Activated CD8-positive, alpha-beta memory T cell treated with anti-CD3 and anti-CD28 coated beads, Interleukin-2, amount 50 U/mL, for 4 hours (primary cell): ENCODE measurements at places on chromosomes 7 and 10.

GRCh38 chr10:102410429-102411073 lies 8.0 kb downstream of the PSD start:
- DNase-seq, result peak; percentile 73

DNA sequence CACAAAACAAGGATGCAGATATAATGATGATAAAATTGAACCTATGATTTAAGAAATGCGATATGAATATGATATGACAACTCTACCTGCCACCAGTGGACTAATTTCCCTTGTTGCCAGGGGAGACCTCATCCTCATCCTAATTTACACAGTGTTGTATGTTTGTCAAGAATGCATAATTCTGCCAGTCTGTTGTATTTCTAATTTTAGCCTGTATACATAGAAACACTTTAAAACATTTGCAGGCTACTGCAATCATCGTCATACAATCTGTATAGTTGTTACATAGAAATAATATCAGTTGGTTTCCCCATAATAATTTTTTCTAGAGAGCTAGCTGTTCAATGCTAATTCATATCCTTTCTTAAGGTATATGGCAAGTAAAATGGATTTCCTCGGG lies 274.2 kb downstream of the DPP6 start:
- no peak for DNase-seq

- no peak for DNase-seq
Measured at GRCh38 chr10:48899781-48900180, 39.9 kb downstream of the LRRC18 start.

DNA sequence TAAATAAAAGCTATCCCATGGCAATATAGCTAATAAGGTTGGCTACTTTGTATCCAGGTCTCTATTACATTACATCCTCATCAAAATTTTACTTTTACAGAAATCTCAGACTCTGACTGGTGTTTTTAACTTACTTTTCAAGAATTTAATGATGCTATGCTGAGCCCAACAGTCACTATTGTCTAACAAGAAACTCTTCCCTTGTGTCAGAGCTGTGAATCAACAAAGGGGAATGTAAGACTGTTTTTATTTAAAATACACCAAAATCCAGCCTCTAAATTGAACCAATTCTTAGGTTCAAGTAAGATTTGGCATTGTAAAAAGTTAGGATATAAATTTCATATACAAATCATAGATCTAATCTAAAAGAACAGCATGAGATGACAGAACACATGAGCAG lies 7.0 kb downstream of the RTKN2 start:
- DNase-seq, result no peak

- no peak for DNase-seq
Measured at GRCh38 chr7:29557954-29558353, 5.7 kb upstream of the PRR15 start.

DNA sequence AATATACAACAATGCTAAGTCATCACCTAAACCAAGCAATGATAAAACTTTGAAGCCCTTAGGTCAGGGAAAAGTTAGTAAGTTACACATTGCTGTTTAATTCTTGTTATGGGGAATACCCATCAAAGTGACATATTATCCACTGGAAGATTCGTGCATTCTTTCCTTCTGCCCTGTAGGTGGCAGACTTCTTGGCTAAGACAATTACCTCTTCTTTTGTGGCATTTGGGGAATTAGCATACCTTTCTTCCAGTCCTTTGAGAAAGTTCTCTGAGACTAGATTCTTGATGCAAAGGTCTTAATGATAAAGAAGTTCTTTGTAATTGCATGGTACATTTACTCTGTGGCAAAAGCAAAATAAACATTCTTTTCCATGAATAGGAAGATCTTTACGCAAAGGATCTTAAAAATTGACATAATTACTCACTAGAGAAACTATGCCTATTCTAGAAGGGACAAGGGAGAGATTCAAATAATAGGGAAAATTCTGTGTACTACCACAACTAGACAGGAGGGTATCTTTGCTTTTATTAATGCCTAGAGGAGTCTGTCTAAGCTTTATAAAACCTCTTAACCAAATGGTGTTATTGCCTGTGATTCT lies 395.9 kb downstream of the GRM8 start:
- DNase-seq, result no peak

DNA sequence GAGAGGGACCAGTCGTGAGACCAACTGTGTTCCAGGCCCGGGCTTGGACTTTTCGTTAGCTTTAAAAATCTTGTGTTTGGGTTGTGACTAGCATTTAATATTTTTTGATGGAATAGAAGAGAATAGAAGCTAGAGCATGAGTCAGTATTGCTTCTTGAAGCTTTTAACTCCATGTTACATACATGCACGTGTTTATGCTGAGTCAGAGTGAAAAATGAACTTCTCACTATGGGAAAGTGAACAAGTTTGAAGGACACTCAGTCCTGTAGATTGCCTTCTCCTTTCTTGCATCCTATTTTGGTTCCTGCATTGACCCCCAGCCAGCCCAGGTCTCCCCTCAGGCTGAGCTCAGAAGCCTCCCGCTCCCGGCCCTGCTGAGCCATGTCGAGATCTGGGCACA lies 31.8 kb downstream of the GHRHR start:
- DNase-seq, result no peak

GRCh38 chr7:47807126-47807525 lies 141.1 kb downstream of the PKD1L1 start:
- no peak for DNase-seq

- no peak for DNase-seq
Measured at GRCh38 chr7:114663502-114663901, 248.9 kb downstream of the FOXP2 start.

GRCh38 chr10:6191147-6191546 lies 11.6 kb upstream of the PFKFB3 start:
- DNase-seq, result no peak

GRCh38 chr7:22088827-22089226 lies 143.1 kb upstream of the CDCA7L start:
- DNase-seq, result no peak

- DNase-seq, result no peak
Measured at GRCh38 chr7:104625956-104626355, 297.6 kb downstream of the LHFPL3 start.

DNA sequence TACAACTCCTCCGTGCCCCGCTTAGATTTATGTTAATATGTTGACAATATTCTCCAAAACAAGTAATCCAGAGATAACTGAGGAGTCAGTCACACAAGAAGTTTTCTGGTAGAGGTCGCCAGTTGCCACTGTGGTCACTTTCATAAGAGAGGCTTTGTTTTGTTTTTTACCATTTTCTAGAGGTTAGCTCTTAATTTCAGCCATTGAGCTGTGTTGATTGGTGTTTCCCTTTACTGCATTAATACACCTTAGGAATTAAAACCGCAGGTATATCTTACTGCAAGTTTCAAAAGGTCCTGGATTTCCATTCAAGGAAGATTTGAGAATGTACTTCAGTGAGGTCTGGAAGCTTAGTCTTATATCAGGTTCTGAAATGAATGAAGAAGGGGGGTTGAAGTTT lies 3.5 kb downstream of the BMI1 start:
- no peak for DNase-seq

DNA sequence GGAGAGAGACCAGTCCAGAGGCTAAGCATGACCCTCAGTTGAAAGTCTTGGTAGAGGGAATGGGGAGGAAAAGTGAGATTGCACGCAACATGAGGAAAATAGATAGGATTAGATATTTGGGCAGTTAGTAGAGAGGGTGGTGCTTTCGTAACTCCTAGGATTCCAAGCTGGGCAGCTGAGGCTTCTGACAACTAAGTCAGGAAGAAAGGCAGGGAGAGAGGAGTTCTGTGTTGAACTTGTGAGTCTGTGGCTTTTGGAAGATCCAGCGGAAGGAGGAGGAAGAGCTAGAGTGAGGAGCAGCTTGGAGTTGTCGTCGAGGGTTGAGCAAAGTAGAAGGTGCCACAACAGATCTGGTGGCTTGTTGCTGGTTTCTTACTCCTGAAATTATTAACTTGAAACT lies 21.8 kb downstream of the CUL1 start:
- no peak for DNase-seq

GRCh38 chr10:28940158-28940888 lies 263.0 kb downstream of the BAMBI start:
- DNase-seq, result no peak

DNA sequence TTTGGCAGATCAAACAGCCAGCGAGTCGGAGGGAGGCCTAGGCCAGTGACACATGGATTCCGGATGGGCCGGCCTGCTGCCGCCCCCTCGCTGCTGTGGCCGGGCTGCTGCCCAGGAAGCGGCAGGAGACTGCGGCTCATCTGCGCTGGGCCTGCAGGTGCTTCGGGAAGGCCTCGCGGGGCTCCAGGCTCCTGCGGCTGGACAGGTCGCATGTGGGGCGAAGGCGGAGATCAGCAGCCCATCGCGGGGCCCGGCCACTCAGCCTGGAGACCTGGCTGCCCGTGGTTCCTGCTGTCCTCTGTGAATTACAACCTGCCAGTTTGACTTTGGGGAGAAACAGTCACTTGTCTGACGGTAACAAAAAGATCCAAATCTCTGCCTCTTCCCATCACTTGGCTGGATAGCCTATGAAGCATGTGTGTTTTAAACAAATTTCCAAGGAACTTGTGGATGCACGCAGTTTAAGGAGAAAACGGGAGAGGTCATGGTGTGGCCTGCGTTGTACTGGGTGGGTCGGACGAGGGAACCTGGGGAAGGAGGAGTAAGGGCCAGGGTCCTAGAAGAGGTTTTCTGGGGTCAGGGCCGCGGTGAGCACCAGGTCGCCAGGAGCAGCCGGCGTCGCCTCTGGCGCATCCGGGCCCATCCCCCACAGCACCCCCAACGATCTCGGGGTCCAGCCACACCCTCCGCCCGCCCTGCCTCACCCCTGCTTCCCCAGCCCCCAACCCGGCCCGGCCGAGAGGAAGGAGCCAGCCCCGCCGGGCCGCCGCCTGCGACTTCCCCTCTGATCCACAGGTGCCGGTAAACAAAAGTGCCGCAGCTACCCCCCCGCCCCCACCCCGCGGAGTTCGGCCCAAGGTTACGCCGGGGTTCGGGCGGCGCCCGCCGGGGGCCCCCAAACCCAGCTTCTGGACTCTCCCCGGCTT lies 1.6 kb downstream of the SPOCK2 start:
- DNase-seq, result peak; percentile 64

GRCh38 chr10:132692311-132692710 lies 93.6 kb downstream of the NKX6-2 start:
- DNase-seq, result no peak

GRCh38 chr7:49669285-49669684 lies 104.2 kb upstream of the VWC2 start:
- DNase-seq, result no peak

DNA sequence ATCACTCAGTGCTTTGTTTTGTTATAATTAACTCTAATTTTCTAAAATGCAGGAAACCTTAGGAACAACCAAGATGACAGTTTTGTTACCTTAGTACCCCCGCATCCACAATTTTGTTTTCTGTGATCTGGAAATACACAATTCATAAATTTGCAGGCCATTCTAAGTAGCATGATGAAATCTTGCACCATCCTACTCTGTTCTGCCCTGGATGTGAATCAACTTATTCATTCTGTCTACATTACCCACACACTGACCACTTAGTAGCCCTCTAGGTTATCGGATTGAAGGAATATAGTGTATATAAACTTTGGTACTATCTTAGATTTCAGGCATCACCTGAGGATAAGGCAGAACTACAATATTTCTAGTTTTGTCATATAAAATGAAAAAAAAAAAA lies 155.9 kb downstream of the CTTNBP2 start:
- DNase-seq, result no peak
